ENCODE measurements at places on chromosomes 4 and X.
A peak's percentile ranks its signal among the peaks of the same experiment; 100 is the strongest.

DNA sequence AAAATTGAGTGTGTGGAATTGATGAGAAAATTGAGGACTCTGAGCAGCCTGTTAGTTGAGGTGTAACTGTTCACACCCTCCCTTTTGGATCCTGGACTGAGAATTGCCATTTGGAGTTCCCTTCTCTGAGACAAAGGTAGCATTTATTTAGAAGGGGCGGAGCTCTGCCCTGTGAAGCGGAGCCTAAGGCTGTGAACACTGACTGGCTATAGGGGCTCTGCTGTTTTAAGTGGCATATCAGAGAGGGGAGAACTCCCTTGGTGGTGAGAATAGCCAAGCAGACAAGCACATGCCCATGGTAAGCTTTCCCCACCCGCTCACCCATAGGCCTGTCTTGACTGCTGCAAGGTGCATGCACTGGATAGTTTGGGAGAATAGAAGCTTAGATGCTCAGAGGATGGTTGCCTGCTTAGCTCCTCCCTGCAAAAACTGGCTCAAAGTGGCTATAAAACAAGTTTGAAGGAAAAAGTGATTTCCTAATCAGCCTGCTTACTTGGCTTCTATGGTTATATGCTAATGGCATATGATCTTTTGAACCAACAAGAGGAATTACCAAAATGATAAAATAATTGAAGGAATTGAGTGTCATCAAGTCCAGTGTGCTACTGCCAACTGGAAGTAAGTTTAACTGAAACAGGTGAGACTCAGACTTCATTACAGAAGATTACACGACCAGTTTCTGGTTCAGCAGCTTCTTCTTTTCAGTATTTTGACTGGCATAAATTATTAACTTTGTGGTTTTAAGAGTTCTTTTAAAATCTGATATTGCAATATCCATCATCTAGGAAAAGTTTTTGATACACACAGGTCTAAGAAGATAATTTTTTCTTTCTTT, 108.4 kb downstream of the AFF1 start:
- DNase-seq = no peak

DNA sequence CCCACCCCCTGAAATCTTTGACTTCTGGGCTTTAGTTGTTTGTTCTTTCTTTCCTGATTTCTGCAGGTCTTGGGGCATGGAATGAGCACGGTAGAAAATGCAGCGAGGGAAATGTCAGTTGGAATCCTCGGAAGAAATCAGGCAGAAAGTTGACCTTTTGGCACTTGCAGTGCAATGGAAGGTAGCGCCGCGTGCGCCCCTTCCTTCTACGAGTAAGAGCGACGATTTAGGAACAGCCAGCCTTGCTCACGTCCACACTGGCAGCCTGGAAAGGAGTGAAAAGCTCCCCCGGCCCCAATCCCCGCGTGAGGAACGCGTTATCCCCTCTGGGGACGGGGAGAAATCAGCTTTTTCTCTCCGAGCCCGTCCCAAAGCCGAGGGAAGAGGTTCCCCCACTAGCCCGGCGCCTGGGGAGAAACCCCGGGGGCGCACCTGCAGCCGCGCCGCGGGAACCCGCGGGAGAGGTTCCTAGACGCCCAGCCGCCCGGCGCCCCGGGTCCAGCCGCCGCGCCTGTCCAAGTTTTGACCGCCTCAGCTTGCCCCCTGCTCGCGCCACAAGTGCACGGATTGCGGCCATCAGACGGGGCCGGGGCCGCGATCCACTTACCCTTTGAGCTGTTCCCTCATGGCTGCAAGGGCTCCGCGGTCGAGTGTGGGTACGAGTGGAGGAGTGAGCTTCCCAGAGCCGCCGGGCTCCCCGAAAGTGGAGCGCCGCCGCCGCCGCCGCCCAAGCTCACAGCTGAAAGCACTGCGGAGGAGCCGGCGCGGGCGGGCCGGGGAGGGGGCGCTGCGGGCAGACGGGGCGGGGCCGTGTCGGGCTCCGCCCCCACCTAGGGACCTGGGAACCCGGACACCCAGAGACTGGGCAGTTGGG, 194.6 kb upstream of the FTHL17 start:
- peak; percentile 27 for DNase-seq

GRCh38 chr4:43014256-43014655, 121.7 kb downstream of the GRXCR1 start:
- no peak for DNase-seq

GRCh38 chr4:88223516-88223915, 60.8 kb downstream of the PPM1K start:
- DNase-seq = no peak

- no peak for DNase-seq
Measured at GRCh38 chrX:41621222-41621723, 67.5 kb upstream of the GPR34 start.

GRCh38 chr4:30714408-30715031, 5.6 kb upstream of the PCDH7 start:
- no peak for DNase-seq

- no peak for DNase-seq
Measured at GRCh38 chr4:76550966-76551780, 116.1 kb downstream of the SHROOM3 start.

DNA sequence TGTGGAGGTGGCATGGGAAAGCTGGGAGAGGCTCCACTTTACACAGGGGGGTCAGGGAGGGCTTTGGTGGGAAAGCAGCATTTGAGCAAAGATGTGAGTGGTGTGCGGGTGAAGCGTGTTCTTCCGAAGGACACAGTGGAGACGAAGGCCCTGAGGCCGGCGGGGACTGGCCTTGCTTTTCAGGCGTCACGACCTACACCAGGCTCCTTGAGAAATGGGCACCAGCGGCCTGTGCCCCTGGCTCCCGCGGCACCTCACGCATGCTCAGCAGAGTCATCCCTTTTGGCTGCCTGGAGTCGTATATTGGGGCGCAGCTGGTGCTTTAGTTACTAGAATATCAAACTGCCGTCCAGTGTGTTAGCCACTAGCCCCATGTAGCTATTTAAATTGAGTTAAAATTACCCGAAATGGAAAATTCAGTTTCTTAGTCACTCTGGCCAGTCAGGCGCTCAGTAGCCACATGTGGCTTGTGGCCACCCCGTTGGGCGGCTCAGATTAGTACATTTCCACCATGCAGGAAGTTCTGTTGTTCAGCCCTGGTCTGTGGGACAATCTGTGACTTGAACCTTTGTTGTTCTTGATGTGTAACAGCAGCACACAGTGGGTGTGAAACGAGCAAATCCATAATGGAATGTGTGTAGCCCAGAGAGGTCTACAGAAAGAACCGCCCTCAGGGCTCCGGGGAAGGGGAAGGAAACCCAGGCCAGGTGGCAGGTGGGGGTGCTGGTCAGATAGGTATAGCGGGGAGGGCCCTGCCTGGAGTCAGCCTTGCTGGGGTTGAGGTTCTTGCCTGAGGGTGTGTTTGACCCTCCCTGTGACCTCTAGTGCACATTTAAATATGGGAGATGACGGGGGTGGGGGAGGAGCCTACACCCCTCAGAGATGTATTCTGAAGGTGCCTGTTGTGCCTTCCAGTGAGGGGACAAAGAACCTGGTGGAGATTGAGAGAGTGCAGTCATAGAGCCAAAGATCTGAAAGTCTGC, 30.4 kb downstream of the TBC1D14 start:
- no peak for DNase-seq

DNA sequence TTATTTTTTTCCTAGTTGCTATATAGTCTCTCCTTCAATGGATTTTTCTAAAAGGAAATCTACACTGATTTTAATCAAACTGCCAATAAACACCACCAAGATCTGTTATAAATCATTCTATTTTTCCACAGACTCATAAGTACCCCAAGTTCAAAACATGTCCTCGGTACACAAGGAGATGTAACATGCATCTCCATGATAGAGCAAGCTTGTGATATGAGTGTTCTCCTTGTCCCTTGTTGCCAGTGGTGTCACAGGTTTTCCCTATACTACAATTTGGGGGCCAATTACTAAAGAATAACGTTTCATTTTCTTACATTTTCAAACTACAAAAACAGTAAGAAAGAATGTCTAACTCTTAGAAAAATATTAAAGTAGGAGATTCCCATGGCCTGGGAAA, 491 bp downstream of the ARHGEF6 start:
- no peak for DNase-seq

- peak; percentile 7 for DNase-seq
Measured at GRCh38 chr4:102687982-102688433, 72.8 kb downstream of the MANBA start.

- no peak for DNase-seq
Measured at GRCh38 chr4:68535974-68536373, 40.1 kb downstream of the UGT2B17 start.

GRCh38 chr4:114017120-114017917, 37.9 kb upstream of the ARSJ start:
- DNase-seq = no peak

GRCh38 chrX:75118296-75118695, 37.8 kb downstream of the ABCB7 start:
- no peak for DNase-seq

DNA sequence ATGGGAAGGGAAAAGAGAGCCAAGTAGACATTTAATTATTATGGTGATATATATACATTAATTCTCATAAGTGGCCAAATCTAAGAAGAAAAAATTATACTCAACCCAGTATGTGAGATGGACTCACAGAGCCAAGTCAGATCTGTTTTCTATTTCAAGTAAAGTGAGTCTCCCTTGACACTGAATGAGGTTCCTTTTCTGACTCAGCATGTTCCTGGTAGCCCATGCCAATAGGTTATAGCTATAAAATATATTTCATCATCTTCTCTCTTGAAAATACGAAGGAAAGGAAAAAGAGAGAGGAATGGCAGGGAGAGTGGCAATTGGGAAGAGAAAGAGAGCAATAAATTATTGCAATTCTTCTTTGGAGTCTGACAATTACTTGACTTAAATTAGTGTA, 68.8 kb upstream of the GRIA2 start:
- no peak for DNase-seq

DNA sequence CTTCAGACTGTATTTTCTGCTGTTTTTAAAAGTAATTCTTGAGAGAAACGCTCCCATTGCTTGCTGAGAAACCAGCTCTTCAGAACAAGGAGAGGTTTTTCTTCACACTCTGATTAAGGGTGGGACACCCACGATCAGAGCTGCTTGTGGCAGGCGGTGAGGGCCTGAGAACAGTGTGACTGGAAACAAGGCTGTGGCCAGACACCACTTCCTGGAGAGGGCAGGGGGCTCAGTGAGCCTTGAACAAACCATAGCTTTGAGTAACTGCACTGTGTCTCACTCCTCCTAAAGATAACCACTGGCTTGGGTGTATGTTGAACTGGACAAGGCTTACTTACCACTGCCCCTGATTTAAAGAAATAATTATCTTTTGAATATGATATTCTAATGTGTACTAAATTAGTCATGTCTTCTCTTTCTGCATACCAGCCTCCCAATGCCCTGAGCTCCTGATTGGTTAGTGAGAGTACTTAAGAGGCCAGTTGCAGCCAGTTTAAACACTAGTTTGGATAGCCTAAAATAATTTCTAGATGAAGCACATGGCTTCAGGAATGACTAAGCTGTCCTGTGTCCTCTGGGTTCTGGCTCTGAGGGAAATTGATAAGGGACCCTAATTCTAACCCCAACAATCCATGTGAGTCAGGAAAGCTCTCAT, 3.7 kb upstream of the GPR82 start:
- no peak for DNase-seq

- no peak for DNase-seq
Measured at GRCh38 chr4:28686618-28687017, 1826.0 kb downstream of the STIM2 start.

DNA sequence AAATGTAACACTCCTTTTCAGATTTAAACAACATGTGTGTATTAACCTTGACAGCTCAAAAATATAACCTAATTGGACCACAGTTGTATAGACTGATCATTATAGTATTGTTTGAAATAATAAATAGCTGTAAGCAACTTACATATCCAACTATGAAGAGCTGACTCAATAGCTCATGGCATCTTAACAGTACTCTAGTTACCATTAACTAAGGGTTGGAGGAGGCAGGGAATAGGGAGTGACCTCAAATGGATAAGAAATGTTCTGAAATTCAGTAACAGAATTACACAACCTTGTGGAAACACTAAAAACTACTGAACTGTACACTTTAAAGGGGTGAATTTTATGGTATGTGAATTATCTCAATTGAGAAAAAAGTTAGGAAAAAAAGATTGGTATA, 136.5 kb upstream of the CPEB2 start:
- no peak for DNase-seq

DNA sequence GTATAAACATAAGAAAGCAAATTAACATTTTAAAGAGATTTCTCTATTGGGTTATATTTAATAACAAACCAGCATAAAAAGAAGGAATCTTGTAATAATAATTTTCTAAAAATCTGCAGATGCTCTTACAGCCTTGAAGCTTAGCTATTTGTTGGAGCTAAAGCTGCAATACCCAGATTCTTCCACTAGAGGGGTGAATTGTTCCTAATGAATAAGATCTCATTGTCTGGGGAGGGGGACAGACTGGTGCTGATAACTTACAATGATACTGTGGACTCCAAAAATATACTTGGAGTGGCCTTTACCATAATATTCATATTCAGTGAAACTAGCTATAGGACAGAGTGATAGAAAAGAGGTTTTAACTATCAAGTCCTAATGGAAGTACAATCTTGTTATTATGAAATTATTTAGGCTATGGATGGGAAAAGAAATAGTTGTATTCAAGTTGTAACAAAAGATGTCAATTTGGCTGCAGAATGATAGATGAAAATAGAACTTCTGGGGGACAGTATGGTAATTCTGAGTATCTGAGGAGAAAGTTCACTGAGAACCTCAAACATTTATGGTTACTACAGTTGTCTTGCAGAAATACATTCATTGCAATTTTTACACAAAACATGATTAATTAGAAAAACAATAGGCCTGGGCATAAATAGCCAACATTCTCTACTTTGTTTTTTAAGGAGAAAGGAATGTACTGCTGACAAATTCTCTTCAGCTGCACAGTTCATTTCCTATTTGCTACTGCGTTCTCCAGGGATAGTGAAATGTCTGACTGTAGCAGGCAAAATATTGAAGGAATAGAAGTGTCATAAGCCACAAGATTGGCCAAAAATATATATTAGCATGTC, 443.3 kb downstream of the GBA3 start:
- no peak for DNase-seq

DNA sequence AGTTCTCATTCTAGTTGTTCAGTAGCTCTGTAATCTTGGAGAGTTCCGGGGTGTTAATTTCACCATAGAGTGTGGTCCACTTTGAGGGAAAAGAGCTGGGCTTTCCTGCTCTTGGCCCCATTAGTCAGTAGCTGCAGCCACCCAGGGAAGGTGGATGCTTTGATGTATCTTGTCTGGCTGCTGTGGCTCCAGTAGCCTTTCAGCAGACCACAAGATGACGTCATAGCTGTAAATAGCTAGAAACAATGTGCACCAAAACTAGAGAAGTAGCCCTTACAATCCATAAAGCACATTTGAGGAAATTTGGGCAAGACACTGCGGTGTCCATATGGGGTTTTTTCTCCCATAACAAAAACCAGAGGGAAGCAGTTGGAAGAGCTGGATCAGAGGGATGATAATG, 32.9 kb upstream of the PRPS2 start:
- DNase-seq = no peak

GRCh38 chrX:110180176-110180927, 137.5 kb downstream of the AMMECR1 start:
- no peak for DNase-seq

- no peak for DNase-seq
Measured at GRCh38 chr4:24897639-24898038, 15.2 kb downstream of the CCDC149 start.

- DNase-seq = no peak
Measured at GRCh38 chrX:134865682-134866255, 125.0 kb upstream of the SMIM10 start.

All from hematopoietic multipotent progenitor cell (in vitro differentiated cells).